ENCODE measurements at places on chromosomes 16 and 17. TPM values are rescaled to one million over a fixed set of nuclear protein-coding genes. Genes with fewer than 3 reads are reported as not detected.

The FGF11 gene
- 0.33 TPM for total RNA-seq

DNA sequence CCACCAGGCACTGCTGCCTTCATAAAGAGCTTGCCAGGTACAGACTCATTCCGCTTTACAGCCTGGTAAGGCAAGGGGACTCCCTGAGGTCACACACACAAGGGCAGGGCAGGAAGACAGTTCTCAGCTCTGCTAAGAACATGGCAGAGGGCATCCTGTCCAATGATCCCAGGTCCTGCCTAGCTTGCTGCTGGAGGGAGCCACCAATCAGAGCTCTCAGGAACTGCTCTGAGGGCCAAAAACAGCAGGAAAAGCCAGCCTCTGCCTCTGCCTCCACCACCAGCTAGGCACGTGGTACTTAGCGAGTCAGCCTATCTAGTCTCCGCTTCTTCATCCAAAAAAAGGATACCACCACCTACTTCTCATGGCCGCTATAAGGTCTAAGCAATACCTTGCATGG lies 66.1 kb downstream of the GTF3C1 start:
- DNase-seq, result no peak

DNA sequence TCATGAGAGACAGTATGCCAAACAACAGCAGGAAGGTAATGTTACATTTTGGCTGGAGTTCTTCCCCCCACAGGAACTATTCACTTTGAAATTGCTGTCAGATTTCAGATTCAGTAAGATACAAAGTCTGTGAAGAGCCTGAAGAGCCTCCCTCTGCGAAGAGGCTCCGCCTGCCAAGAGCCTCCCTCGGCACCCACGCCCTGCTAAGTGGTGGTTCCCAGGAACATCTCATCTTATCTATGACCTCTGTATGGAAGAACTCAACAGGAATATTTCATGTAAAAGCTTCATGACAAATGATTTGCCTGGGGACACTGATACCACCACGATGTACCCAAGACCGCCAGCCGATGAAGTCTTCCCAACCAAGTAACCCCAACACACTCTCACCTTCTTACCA lies 3.2 kb downstream of the ZC3H7A start:
- no peak for DNase-seq

GRCh38 chr17:77423589-77424451 lies 283.1 kb downstream of the SEC14L1 start:
- DNase-seq, result peak; percentile 97

The MT1F gene
- 2.1 TPM for total RNA-seq

DNA sequence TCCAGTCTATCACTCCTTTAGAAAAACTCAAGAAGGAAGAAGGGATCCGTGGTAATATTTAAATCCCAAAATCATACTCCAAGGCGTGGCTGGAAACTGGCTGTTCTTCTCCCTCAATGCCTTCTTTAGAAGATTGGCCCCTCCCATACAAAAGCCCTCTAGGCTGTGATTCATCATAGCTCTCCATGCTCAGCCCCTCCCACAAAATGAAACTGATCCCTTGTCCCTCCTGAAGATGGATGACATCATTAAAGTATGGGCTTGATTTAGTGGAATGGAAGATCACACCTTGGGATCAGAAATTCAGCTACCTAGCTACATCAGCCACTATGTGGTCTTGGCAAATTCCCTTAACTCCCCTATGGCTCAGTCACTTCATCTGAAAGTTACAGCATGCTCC lies 4.1 kb downstream of the GRIN2A start:
- no peak for DNase-seq

The WNK4 gene
- under 0.01 TPM for total RNA-seq

Measured in fibroblast of lung (primary cell).